Stimulated activated CD4-positive, alpha-beta T cell treated with anti-CD3 and anti-CD28 coated beads, TNF-alpha, amount 100 ng/mL, for 48 hours (primary cell): ENCODE measurements at places on chromosomes 7 and 10.

DNA sequence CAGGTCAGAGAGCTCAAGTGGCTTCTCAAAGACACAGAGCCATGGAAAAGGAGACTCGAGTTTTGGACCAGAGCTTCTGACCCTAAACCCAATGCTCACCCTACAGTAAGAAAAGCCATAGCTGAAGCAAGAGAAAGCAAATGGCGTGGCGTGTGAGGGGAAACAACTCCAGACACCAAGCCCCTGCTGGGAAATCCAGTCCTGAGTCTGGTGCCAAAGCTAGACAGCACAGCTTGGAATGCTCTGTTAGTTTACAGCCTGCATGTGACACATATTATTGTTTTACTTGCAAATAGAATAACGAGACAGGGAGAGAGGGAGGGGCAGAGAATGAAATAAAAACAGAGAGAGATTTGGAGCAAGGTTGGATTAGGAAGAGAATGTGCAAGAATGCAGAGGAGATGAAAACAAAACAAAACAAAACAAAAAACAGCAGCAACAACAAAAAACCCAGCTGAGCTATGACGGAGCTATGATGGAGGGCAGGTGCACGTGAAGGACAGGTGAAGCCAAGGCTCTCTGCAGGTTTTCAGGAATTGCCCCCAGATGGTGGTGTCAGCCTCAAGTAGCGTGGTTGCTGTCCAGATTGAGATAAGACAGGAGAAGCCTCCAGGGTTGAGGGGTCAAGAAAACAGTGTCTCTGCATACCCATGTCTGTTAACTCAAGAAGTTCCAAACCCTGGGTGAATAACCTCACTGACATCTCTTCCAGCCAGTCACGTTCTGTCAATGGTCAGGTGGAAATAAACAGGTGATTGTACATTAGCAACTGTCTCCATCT, 69.7 kb upstream of the LRRC18 start:
- DNase-seq: no peak

DNA sequence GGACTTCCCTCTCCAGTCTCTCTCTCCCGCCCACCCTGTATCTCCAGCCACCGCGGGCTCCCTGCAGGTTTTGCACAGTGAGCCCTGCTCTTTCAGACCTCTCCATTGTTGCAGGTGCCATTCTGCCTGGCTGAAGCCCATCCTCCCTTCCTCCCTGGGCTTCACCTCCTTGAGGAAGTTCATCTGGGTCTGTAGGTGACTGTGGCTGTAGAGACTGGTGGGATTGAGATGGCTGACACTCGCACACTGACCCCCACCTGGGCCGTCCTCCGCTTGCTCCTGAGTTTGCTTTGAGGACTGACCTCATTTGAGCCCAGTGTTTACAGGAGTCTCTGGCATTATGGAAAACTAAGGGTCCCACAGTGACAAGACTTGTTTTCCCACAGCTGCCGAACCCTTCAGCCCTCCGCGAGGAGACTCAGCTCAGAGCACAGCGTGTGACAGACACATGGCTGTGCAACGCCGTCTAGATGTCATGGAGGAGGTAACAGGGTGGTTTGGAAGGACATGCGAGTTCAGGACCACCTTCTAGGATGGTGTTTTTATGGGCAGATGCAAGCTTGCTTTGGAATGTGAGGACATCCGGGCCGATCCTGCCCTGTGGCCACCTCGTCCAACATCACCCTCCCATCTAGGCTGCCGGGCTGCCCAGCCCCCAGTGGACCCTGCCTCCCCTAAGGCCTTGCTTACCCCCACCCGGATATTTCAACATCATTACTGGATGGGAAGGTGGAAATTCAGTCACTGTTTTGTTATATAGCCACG, 9.3 kb downstream of the PLAC9 start:
- DNase-seq: no peak

GRCh38 chr10:43863859-43864591, 215.3 kb upstream of the ZNF32 start:
- no peak for DNase-seq

- no peak for DNase-seq
These were observed 67.7 kb downstream of the TACR2 start for GRCh38 chr10:69348816-69349541.

- no peak for DNase-seq
These were observed 94.2 kb upstream of the SLC25A13 start for GRCh38 chr7:96416116-96416515.

DNA sequence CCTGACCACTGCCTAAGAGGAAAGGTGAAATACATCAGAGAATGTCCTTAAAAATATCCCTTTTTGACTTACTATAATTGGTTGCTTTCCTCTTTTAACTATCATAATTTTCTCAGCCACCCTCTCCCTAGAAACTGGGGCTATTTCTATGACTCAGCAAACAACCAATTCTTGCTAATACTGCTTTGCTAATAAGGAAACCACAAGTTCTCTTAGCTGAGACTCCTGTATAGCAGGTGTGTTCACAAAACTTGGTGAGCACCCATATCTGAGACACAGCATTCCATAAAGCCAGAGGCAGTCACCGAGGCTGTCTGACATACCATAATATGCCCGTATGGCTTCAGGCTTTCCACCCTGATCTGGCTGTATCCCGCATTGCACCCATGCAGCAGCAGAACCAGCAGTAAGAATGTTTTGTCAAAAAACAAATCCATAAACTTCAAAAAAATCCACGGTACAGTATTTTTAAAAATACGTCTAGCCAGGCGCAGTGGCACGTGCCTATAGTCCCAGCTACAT, 191.7 kb upstream of the C7orf33 start:
- no peak for DNase-seq

DNA sequence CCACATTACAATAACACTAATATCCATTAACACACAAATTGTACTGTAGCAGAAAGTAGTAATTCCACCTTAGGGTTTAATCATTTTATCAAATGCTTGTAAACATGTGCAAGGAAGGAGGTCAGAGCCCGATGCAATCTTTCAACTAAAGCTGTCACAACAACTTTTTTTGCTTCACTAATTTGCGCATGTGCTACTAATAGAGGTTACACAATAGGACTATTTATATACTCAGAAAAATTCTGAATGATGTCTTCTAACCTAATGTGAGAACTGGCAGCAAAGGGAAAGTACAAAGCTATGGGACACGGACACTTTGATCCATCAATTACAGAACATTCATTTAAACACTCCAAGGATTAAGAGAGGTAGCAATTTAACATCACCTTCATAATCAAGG, 244.4 kb downstream of the CHCHD3 start:
- no peak for DNase-seq

- no peak for DNase-seq
These were observed 66.7 kb upstream of the PODXL start for GRCh38 chr7:131623154-131623553.

DNA sequence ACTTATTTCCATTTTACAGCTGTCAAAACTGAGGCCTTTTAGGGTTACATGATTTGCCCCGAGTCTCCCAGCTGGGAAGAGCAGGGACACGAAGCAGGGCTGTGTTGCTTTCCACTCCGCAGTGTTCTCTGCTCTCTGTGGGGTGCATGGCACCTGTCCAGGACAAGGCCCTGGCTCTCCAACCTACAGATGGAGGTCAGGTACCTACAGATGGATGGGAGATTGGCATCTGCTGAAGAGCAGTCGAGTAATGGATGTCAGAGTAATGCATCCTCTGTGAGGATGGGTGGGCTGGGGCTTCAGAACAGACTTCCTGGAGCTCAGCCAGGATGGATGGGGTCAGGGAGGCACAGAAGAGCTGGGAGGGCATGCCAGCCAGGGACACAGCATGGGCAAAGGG, 85.0 kb downstream of the EMX2 start:
- DNase-seq: no peak

DNA sequence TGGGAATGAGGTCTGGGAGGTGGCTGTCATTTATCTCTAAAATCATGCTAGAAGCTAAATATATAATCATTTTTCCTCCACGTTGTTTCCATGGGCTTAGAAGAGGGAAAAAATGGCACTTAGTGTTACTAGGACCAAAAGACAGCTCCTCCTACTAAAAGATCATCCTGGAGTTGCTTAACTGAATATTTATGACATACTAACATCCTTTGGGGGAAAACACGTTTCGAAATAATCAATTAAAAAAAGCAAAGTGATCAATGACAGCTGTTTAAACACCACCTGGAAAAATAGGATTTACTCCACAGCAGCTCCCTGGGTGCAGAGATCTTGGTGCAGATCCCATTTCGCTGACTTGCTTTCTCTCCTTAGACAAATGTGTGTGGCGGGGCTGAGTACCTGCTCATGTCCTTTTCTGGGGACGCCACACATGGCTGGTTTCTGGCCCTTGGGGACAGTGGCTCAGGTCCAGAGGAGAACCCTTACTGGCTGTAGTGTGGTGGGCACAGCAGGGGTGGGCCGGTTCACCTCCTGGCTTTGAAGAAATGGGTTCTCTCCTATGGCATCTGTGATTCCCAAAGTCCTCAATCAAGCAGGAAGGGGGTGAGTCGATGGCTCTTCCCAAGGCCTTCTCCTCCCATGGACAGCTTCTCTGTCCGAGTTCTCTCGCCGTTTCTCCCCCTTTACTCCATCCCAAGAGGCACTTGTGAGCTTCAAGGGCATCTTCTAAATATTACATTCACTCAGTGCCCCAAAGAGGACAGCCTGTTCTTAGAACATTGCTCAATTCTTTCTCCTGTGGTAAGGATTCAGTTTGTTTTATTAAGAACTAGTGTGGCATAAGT, 156.4 kb upstream of the KLF14 start:
- no peak for DNase-seq

- DNase-seq: no peak
These were observed 23.4 kb upstream of the AKR1C3 start for GRCh38 chr10:5070648-5071410.
